ENCODE measurements at places on chromosomes 3 and 15.

DNA sequence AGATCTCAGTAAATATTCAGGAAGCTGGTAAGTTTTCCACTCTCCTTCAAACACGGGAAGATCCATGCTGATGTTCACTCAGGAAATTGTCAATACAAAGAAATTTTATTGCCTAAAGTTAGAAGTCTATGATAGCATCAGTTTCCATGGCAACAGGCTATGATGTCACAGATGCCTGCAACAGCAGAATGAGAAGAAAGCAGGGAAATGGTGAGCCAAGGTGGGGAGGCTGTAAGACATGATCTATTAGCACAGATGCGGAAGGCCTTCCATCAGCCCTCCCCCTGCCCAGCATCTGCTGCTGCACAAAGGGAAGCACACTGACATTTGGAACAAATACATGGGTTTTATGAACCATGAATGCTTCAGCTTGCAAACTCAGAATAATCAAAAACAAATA is 28.6 kb downstream of the EPHB1 start:
- no peaks in the 10 kb centered on the region for H3K4me1 ChIP-seq
- DNase-seq = no peak
- H3K4me3 ChIP-seq = no peak overlapping the region
- H3K36me3 ChIP-seq = no peaks in the 10 kb centered on the region
- no peak overlapping the region for H3K27ac ChIP-seq

DNA sequence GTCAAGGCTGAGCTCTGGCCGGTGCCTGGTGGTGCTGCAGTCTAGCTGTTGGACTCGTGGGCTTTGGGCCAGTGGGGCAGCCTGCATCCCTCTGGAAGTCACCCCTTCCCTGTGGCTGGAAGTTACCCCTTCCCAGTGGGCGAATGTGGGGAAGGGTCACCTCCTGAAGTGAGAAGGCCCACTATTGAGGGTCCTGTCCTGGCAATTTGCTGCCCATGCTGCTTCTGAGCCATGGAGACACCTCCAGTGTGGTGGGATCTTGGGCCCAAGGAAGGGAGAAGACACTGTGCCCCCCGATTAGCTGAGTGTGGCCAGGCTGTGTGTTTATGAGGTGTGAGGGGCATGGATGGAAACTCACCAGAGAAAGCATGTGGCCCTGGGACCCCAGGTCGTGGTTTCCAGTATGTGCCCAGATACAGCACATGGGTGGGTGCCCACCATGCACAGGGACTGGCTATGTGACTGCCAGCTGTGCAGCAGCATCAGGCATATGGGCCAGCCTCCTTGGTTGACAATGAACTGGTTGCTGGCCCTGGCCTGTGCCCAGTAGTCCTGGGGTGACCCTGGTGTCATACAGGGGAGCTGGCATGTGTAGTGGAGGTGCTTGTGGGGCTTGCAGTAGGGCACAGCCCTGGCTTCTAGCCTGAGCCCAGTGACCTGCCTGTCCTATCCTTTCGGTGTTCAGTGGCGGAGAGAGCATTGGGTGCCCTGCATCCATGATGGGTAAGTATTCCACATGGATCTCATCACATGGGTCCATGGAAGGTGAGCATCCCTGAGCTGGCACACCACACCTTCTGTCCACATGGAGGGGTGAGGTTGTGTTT is 221.2 kb downstream of the SNRPN start:
- H3K4me3 ChIP-seq = no peak overlapping the region
- no peaks in the 10 kb centered on the region for H3K4me1 ChIP-seq
- no peak for DNase-seq
- H3K36me3 ChIP-seq = peaks cover 4% of the 10 kb centered on the region

DNA sequence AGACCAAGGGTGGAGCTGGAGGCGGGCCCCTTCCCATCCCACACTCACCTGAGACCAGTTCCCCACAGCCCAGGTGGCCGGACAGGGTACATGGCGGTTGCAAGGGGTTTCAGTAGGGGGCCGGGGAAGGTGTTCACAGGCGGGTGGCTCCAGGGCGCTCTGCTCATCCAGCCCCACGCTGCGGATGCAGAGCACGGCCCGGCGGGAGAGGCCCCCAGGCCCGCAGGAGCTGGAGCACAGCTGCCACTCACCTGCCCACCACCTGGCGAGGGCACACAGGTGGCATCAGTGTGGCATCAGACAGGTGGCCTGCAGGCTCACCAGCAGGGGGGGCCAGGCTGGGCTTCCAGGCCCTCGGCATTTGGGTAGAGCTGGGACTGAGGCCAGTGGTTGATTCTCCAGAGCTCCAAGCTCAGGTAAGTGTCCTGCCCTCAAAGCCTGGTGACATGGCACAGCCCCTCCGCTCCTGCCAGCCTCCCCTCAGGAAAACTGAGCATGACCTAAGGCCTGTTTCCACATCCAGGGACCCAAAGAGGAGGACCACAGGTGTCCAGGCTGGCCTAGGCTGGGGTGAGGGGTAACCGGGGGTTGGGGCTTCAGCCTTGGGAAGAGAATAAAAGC is 43.8 kb downstream of the ADAMTS7 start:
- no peak for DNase-seq
- no peaks in the 10 kb centered on the region for H3K27me3 ChIP-seq
- H3K27ac ChIP-seq = no peak overlapping the region
- H3K4me1 ChIP-seq = no peaks in the 10 kb centered on the region

DNA sequence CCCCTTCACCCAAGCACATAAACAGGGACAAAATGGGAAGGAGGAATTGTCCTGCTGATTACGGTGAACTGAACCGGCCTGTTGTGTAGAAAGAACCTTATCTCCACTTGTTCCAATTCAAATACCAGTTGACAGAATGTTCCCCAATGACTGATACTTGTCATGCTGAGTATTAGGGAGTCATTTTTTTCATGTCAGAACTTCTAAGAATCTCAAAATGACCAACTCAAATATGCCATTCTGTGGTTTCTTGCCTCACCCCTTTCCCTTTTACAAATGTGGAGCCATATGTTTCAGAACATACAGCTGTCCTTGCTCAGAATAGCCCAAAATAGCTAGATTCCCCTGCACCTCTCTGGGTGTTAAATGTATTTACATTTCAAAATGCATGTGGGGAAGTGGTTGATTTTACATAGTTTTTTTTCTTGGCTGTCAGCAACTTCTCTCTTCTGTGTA is 405.9 kb upstream of the TBL1XR1 start:
- peaks cover 7% of the 10 kb centered on the region for H3K36me3 ChIP-seq
- peaks cover 47% of the 10 kb centered on the region for H3K4me1 ChIP-seq
- no peak overlapping the region for H3K4me3 ChIP-seq
- no peak for DNase-seq

DNA sequence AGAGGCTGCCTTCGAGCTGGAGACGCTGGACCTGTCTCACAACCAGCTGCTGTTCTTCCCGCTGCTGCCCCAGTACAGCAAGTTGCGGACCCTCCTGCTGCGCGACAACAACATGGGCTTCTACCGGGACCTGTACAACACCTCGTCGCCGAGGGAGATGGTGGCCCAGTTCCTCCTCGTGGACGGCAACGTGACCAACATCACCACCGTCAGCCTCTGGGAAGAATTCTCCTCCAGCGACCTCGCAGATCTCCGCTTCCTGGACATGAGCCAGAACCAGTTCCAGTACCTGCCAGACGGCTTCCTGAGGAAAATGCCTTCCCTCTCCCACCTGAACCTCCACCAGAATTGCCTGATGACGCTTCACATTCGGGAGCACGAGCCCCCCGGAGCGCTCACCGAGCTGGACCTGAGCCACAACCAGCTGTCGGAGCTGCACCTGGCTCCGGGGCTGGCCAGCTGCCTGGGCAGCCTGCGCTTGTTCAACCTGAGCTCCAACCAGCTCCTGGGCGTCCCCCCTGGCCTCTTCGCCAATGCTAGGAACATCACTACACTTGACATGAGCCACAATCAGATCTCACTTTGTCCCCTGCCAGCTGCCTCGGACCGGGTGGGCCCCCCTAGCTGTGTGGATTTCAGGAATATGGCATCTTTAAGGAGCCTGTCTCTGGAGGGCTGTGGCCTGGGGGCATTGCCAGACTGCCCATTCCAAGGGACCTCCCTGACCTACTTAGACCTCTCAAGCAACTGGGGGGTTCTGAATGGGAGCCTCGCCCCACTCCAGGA is 21.1 kb downstream of the NRROS start:
- H3K27ac ChIP-seq = no peak overlapping the region
- H3K36me3 ChIP-seq = peaks cover 6% of the 10 kb centered on the region
